Activated CD8-positive, alpha-beta memory T cell treated with anti-CD3 and anti-CD28 coated beads, Interleukin-2, amount 50 U/mL, for 4 hours (primary cell): ENCODE measurements at places on chromosomes 12 and 14.
A peak's percentile ranks its signal among the peaks of the same experiment; 100 is the strongest.

DNA sequence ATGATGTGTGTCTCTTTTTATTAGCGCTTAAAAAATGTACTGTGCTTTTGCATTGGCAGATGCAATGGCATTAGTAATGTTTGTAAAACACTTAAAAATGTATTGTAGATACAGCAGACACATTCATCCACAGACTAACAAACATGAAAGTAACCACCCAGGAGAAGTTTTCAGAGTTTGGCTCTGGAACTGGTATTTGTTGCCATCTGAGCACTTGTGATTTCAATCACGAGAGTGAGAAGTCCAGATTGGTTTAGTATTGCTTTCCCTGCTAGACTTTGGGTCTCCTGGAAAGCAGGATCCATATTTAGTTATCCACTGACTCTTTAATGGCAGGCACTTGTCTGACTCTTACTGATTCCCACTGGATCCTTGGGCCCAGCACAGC lies 13.2 kb downstream of the RASSF8 start:
- no peak for DNase-seq

DNA sequence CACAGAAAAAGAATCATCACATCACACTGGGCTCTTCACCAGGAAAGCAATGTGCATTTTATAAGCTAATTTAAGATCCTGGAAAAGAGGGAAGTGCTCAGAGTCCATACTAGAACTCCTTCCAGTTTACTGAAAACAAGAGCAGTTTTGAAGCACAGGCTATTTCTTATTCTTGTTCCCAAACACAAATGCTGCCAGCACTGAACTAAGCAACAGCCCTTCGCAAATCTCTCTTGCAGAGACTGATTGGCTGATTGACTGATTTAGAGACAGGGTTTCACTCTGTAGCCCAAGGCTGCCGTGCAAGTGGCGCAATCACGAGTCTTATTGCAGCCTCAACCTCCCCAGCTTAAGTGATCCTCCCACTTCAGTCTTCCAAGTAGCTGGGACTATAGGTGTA lies 44.8 kb downstream of the BCL2L14 start:
- DNase-seq = no peak

GRCh38 chr12:100497105-100497795 lies 23.6 kb downstream of the NR1H4 start:
- no peak for DNase-seq

DNA sequence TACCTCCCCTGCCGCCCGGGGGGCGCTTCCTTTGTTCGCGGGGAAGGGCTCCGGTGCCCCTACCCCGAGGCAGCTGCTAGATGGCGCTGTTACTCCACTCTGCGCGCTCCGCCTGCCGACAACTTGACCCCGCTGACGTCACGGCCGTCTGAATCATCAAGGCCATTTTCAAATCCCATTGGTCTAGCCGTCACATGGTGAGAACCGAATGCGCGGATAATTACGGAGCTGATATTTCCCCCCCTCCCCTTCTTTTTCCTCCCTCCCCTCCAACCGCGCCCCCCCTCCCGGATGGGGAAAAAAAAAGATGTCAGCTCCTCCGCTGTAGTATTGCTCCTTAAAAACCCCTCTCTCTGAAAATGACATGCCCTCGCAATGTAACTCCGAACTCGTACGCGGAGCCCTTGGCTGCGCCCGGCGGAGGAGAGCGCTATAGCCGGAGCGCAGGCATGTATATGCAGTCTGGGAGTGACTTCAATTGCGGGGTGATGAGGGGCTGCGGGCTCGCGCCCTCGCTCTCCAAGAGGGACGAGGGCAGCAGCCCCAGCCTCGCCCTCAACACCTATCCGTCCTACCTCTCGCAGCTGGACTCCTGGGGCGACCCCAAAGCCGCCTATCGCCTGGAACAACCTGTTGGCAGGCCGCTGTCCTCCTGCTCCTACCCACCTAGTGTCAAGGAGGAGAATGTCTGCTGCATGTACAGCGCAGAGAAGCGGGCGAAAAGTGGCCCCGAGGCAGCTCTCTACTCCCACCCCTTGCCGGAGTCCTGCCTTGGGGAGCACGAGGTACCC lies at the start of gene HOXC10:
Gene HOXC10 (plus strand): TSS at position 246 of the 791 bp plus-strand sequence. CDS start 114 bp downstream, at position 360.
- peak; percentile 82 for DNase-seq

DNA sequence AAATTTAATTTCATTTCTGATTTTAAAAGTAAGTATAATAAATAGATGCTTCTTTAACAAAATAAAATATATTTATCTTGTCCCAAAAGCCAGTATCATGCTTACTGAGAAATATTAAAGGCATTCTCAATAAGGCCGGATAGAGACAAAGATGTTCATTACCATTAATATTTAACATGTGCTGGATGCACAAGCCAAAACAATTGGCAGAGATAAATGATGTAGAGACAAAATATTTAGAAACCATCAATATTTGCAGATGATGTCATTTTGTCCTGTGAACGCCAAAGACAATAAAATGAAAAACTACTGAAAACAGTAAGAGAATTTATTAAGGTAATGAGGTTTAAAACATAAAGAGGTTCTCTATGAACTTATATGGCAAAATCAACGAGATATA lies 313.5 kb downstream of the ITPR2 start:
- no peak for DNase-seq

GRCh38 chr12:53102883-53103807 lies at the start of gene SOAT2:
Gene SOAT2 (plus strand): TSS chr12:53103486. CDS start chr12:53103578, 92 bp downstream.
- peak; percentile 62 for DNase-seq

- no peak for DNase-seq
Measured at GRCh38 chr12:107530701-107531100, 154.9 kb upstream of the PWP1 start.

- no peak for DNase-seq
Measured at GRCh38 chr14:56216626-56217379, 98.6 kb downstream of the PELI2 start.

DNA sequence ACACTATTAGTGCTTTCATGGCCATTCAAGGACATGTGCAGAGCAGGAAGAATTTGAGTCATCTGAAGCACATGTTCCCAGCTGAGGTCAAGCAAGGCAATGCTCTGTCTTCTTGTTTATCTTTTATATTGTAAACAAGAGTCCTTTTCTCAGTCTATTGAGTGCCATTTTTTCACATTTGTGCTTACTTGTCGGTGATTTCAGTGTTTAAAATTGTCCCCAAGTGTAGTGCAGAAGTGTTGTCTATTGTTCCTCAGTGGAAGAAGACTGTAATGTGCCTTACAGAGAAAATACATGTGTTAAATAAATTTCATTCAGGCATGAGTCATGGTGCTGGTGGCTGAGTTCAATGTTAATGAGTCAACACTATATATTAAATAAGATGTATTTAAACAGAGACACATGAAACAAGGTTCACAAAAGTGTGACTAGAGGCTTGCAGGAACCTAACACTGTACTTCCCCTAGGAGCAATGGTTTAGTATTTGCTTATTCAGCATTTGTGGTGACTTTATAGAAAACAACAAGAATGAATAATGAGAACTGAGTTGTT lies 391.1 kb downstream of the LRIG3 start:
- no peak for DNase-seq
